Spleen (tissue), 13 donors: ENCODE measurements at places on chromosomes 2 and 18. TPM values are rescaled to one million over a fixed set of nuclear protein-coding genes. Genes with fewer than 3 reads are reported as not detected.

Gene SERPINB12
- not detected for total RNA-seq

Gene SKOR2
- not detected for total RNA-seq

Gene NFATC1
- total RNA-seq: 49.5 TPM

Gene CREG2
- total RNA-seq: not detected

Gene EFR3B
- 13.2 TPM for total RNA-seq

- DNase-seq: no peak
These were observed 54.7 kb downstream of the UGGT1 start for GRCh38 chr2:128145651-128146050.

DNA sequence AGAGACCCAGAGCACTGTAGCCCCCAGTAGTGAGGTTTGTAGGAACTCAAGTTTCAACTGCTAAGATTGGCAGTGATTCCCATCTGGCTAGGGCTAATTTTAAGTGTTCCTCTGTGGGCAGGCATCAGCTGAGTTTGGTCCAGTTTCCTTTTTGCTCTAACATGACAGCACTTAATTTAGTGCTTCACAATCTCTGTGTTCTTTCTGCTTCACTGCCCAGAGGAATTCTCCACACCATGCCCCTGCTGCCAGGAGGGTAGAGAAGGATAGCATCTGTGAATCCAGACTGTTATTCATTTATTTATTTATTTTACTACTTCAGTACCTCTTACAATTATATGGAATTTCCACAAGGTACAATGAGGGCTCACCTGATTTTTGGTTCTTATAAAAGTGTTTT lies 549.9 kb upstream of the FSIP2 start:
- DNase-seq: no peak

- no peak for DNase-seq
These were observed 6.5 kb upstream of the ZAP70 start for GRCh38 chr2:97706708-97707345.

GRCh38 chr2:69535817-69536241 lies 98.6 kb upstream of the NFU1 start:
- no peak for DNase-seq

DNA sequence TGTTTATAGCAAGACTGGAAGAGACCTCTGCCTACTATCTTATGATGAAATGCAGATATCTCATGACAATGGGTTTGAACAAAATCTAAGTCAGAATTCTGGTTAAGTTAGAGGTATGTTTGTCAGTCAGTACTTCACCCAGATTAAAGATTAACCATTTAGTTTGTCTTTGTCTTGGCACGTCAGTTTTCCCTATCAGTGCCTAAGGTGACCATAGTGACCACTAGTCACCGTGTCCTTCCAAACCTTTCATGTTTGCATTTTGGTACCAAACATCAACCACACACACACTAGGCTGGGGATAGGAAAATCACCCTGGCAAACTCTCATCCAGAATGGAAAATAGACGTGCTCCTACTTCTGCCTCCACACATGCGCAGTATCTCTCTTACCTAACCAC lies 248.9 kb downstream of the PIEZO2 start:
- DNase-seq: no peak

- DNase-seq: no peak
These were observed 37.4 kb downstream of the NPHP1 start for GRCh38 chr2:110167326-110168000.

DNA sequence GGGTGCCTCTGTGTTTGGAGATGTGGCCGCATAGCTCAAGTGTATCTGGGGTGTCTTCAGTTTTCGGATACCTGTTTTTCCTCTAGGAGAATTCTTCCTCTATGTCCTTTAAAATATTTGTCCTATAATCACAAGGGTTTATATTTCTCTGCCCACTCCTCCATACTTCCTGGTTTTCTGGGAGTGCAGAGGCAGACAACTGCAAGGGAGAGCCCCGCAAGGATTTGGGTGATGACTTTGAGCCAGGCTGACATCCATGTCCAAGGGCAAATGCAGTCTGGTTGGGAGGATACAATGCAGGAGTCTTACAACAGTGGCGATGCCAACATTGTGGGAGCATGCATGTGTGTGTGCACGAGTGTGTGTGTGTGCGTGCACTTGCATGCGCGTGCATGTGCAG lies 2.1 kb downstream of the IL1RL1 start:
- DNase-seq: no peak

DNA sequence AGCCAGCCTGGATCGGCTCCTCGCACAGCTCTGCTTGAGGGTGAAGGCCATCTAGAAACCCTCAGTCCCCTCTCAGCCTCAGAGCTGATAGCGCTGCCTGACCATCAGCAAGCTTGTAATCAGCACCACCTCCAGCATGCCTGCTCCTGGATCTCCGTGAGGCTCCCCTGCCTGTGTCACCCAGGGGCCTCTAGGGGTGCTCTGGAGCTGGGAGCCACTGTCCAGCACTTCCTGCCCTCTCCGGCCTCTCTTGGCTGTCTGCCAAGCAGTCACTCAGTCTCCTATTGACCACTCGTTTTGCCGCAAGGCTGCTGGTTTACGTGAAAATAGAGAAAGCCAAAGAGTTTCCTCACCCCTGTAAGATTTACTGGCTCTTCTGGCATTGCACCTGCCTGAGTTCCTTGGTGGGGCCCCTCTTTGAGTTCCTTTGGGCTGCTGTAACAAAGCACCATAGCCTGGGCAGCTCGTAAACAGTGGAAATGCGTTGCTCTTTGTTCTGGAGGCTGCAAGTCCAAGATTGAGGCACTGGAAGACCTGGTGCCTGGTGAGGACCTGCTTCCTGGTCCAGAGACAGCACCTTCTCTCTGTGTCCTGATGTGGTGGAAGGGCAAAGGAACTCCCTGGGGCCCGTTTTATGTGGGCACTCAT lies 17.9 kb downstream of the CAPN10 start:
- peak; percentile 89 for DNase-seq
